PC-9 (cell line): ENCODE measurements at places on chromosomes 7 and 10.

GRCh38 chr7:50185951-50186682 is 93.1 kb upstream of the ZPBP start:
- no peak for DNase-seq

DNA sequence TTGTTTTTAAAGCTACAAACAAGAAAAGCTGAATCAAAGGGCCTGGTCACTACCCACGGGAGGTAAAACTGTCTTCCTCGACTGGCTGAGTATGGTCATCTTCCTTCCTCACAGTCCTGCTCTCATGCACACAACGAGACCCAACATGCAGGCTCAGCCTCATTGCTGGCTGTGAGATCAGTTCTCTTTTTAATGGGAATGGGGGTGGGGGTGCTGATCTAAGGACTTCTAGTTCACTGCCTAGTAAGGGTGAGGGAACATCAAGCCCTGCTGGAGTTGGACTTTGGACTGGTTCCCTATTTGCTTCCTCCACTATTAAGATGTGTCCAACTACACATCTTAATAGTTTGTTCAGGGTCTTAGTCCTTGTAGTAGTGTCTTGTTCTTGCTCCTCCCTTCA is 48.2 kb downstream of the ABCB4 start:
- no peak for DNase-seq

- DNase-seq, result no peak
These were observed 190.1 kb downstream of the TMEM178B start for GRCh38 chr7:141263983-141264382.

GRCh38 chr7:120320218-120320961 is 47.4 kb downstream of the KCND2 start:
- DNase-seq, result no peak

DNA sequence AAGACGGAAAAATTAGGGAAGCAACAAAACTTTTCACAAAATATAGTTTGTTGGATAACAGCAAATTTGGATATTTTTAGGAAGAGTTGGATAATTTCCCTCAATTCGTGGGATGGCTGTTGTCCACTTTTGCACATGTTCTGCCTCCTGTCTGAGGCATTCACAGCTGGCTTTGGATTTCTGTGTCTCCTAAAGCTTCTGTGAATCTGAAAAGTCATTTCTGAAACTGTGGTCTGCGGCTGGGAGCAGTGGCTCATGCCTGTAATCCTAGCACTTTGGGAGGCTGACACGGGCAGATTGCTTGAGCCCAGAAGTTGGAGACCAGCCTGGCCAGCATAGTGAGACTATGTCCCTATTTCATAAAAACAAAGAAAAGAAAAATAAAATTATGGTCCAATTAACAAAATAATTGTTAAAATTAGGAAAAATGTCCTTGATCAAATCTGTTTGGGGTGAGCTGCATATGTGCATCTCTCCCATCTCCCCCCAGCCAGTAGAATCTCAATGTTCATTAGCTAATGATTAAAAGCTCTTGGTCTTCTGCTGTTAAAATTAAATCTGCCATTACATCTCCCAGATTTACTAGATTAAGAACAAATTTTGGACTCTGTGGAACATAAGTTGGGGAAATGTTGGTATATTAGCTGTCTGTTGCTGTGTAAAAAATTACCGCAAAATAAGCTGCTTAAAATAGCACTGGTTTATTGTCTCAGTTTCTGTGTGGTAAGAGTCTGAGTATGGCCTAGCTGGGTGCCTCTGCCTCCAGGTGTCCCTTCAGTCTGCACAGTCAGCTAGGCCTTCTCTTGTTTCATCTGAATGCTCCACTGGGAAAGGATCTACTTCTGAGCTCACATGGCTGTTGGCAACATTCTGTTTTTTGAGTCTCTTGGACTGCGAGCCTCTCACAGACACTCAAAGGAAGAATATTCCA is 332.0 kb upstream of the FZD1 start:
- no peak for DNase-seq

GRCh38 chr10:102420181-102420713 is 389 bp upstream of the FBXL15 start:
- no peak for DNase-seq

- DNase-seq, result no peak
These were observed 5.0 kb downstream of the FOXP2 start for GRCh38 chr7:114419441-114420272.

DNA sequence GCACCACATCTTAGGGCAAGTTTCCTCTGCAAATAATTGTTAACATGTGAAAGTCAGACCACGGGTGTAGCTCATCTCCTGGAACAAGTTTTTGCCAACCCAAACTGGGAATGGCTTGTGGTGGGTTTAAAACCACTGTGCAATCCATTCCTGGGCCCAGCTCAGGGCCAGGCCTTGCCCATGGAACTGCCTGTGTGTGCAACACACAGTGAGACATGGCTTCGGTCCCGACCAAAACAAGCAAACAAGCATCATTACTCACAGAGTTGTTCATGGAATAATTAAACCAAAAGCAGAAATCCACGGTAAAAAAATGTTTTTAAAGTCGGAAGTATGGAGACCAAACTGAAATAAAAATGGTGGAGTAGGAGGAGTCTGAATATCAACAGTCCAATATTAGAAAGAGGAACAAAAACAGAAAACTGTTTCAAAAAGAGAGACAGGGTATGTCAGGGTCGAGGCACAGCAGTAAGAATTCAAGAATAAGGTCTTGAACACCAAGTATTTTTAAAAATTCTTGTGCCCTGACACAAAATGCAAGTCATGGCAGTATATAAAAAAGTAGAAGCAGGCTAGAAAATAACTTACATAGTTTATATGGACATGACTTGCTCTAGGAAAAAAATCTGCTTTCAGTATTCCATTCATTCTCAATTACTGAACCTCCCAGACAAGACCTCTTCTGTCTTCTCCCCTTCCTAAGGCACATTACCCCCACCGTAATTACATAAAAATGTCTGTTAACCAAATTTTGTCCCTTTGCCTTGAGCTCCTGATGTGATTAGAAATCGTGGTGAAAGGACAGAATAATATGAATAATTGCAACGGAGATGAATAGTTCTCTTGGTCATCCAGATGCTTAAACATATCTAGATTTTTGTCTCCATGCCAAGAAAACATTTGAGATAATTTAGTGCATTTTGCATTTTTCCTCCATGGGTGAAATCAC is 88.4 kb downstream of the FAS start:
- no peak for DNase-seq

- DNase-seq, result no peak
These were observed 223.5 kb downstream of the PLXNA4 start for GRCh38 chr7:132352800-132353199.

GRCh38 chr7:50662041-50662694 is 97.0 kb upstream of the DDC start:
- DNase-seq, result no peak

- no peak for DNase-seq
These were observed 5.1 kb downstream of the AUTS2 start for GRCh38 chr7:69603351-69603750.

GRCh38 chr10:373526-374309 is 238.5 kb downstream of the ZMYND11 start:
- DNase-seq, result no peak

DNA sequence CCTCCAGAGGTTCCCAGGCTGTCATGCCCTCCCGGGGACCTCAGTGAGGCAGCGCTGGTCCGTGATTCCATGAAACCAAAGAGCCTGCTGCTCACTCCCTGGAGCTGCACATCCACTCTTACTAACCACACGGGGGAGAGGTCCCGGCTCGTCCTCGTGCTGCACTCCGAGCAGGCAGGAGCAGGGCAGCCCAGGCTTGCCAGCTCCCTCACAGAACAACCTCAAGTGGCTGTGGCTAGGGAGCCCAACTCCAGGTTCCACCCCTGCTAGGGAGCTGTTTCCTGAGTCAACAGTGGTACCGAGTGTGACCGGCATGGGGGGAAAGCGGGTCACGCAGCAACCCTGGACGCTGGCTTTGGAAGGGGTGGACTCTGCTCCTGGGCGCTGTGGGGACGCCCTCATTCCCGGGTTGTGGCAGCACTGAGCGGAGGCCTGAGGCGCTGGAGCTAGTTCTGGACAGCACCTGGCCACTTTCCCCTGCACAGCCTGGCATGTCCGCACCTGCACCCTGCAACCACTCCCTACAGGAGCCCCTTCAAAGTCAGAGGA is 27.9 kb upstream of the PPP2R2D start:
- no peak for DNase-seq

DNA sequence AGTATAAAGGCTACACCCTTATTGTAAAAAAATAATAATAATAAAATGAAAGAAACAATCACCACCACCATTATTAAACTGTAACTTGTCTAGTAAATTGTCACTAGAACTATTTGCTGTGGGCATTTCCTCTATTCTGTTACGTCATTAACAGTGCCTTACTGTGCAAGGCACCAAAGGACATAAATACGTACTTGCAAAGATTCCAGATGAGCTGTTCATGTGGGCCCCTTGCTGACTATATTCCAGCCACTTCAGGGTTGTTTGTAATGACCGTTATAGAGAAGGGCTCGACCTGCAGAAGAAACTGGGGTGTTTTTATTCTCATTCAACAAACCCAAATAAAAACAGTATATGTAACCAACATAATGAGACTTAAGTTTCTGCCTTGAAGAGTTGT is 60.4 kb downstream of the KLRG2 start:
- DNase-seq, result no peak

- peak; percentile 31 for DNase-seq
These were observed 2.2 kb upstream of the LRRC27 start for GRCh38 chr10:132329565-132330485.

DNA sequence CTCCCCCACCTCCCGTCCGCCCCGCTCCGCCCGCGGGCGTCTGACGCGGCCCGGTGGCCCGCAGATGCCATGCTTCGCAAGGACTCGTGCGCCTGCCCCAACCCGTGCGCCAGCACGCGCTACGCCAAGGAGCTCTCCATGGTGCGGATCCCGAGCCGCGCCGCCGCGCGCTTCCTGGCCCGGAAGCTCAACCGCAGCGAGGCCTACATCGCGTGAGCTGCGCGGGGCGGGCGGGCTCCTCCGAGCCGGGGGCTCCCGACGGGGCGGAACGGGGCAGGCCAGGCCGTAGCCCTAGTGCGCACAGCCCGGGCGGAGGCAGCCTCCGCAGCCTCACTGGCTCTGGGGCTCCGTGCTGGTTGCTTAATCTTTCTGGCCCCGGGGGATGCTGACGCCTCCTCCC is 2.8 kb downstream of the ASIC3 start:
- DNase-seq, result no peak

- no peak for DNase-seq
These were observed 14.2 kb upstream of the EGFR start for GRCh38 chr7:55004579-55004978.

DNA sequence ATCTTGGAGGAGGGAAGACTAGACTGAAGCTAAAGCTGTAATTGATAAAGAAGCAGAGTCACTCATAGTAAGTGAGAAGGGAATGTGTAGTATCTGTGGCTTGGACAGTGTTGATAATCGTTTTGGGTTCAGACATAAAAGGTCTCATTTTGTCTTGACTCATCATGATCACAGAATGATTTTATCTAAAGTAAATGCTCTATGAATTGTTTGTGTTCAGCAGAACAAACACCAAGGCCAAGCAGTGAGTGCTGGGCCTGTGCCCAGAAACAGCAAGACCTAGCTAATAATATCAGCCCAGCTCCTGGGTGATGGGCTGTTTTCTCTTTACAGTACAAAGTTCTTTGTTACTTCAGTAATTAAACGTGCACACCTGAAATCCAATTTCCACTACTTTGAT is 26.7 kb upstream of the CD36 start:
- DNase-seq, result peak; percentile 61

DNA sequence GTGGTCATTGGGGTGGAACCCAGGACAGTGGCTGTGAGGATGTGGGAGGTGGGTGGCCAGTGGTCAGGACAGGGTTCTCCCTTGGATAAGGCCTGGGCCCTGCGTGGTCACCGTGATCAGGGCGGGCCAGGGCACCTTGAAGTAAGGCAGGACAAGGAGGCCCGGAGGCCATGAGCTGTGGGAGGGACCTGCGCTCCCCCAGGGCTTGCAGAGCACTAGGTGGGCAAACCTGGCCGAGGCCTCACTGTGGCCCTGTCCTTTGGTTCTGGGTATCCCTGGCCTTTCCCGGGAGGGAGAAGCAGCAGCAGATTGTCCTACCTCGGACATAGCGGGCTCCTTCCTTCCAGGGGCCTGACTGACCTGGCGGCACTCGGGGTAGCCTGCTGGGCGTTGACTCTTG is 144.8 kb upstream of the RET start:
- no peak for DNase-seq

DNA sequence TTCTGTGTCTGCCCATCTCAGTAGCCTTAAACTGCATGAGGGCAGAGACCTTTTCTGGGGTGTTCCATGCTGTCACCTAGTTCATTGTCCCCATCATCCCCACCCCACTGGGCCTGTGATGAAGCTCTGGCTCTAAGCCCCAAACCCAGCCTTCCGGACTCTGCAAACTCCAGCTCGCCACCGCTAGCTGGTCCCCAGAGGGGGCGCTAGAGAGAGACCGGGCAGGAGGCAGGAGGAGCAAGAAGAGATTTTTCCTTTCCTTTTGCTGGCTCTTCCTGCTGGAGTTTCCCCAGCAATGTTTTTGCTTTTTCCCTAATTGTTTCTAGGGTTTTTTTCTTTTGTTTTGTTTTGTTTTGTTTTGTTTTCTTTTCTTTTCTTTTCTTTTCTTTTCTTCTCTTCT is 234.4 kb downstream of the TEX36 start:
- no peak for DNase-seq

DNA sequence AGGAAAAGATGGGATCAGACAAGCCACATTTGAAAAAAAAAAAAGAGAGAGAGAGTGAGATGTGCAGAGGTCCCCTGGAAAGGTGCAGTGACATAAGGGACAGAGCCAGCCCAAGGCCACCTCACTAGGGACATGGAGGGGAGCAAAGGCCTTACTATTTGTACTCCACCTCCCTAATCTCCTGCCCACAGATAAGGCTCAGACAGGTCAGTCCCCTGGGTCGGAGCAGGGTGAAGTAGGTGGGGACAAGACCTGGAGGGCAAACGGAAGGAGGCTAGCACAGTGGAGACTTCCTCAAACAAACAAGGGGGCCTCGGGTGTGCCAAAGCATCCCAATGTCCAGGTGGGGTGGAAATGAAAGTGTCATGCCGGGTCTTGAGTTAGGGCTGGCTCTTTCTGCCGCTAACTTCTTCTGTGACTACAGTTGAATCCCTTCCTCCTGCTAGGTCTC is 7.0 kb downstream of the PRF1 start:
- no peak for DNase-seq

GRCh38 chr10:91591797-91592174 is 41.1 kb downstream of the PPP1R3C start:
- no peak for DNase-seq

- DNase-seq, result no peak
These were observed 25.6 kb upstream of the TMEM26 start for GRCh38 chr10:61478621-61479312.

DNA sequence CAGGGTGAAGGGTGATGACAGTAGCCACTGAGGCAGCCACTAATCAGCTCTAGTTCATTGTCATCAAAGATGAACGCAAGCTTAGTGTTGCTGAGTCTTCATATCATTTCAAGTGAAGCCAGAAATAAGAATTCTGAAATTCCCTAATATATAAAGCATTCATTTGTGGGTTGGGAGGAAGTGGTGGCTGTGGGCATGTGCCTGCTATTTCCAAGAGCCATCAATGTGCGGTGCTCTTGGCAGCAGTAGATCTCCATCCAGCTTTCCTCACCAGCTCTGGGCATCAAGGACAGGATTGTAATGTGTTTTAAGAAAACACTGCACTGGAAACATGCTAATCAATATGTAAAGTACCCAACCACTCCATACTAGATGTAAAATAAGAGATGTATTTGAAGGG is 202.5 kb upstream of the AHR start:
- no peak for DNase-seq

GRCh38 chr7:98669329-98670000 is 52.4 kb downstream of the NPTX2 start:
- no peak for DNase-seq
